ENCODE measurements at places on chromosomes 5 and 9.

GRCh38 chr9:129250786-129251185, 72.7 kb upstream of the IER5L start:
- no peak for DNase-seq

- DNase-seq = no peak
These were observed 22.8 kb downstream of the FPGS start for GRCh38 chr9:127825319-127826051.

DNA sequence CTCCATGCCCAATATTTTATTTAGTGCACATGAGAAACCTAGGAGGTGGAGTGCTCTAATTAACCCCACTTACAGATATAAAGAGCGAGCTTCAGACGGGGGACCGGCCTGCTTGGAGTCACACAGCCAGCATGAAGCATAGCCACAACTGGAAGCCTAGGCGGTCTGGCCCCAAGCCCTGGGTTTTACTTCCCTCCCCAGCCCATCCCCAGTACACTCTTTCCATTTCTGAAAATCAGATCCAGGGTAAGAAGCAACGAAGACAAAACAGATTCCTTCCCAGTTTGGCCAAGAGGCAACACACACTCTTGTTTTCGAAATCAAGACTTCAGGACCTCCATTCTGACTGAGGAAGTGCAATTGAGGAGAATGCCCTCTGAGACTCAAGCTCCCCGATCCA, 27.1 kb downstream of the KCNMB1 start:
- no peak for DNase-seq

DNA sequence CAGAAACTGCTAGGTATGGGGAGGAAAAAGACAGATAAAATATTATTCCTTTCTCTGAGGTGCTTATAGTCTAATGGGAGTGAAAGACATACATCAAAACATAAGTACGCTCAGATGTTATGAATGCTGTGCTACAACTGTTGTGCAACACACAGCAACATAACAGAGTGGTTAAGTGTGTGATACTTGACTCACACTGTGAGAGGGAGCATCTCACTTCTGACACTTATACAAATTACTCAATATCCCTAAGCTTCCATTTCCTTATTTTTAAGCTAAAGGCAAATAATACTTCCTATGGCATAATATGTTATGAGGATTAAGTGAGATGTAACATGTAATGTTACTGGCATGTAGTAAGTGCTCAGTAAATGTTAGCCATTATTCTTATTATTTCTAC, 110.6 kb upstream of the FER start:
- no peak for DNase-seq

GRCh38 chr5:93654676-93655075, 71.7 kb downstream of the NR2F1 start:
- DNase-seq = no peak

DNA sequence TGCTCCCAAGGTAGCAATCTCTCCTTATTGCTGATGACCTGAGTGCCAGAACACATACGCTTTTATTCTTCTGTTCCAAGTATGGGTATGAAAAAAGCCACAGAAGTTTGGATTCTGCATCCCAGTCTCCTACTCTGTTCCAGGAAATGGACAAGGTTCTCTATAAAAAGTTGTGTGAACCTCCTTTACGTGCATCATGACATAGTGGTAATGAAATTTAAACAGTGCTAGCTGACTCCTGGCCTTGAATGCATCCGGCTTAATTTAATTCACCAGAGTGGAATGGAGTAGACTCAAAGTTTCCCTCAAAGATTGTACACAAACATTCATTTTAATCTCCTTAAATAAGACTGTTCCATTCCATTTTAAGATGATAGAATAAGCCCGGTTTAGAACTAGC, 68.9 kb downstream of the LURAP1L start:
- DNase-seq = no peak

- DNase-seq = no peak
These were observed 29.1 kb downstream of the TNC start for GRCh38 chr9:115088860-115089259.
